Stimulated activated CD8-positive, alpha-beta memory T cell treated with anti-CD3 and anti-CD28 coated beads, Interleukin-7, amount 100 ng/mL, for 48 hours (primary cell): ENCODE measurements at places on chromosomes 5 and 9.
A peak's percentile ranks its signal among the peaks of the same experiment; 100 is the strongest.

DNA sequence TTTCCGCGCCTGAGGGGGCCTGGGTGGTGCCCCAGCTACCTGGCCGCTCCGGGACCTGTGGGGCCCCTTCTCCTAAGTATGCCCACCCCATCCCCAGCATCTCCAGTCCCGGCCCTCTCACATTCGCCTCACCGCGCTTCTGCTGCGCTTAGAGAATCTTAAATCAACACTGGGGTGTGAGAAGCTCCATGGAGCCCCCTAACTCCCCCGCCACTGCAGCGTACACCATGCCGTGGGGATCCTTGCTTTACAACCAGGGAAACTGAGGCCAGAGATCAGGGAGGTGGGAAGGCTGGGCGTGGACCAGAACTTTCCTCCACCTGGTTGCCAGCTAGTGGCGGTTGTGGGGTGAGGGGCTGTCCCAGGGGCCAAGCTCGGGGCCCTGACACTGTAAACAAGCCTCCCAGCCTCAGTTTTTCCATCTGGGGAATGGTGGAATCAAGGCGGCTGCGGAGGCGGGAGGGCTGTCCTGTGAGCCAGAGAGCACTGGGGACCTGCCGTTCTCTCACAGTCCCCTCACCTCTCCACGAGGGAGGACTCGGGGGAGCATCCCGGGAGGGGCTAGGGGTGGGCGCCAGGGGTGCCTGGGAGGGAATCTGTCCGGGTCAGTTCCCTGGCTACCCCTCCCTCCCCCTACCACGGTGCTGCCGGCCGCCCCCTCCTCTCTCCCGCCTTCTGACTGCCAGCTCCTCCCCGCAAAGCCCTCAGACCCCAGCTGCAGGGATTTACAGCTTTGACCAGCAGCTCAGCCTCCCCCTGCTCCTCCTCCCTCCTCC is 161.2 kb downstream of the C9orf50 start:
- no peak for DNase-seq

GRCh38 chr5:8376478-8376877 is 507.5 kb downstream of the MTRR start:
- peak; percentile 3 for DNase-seq

DNA sequence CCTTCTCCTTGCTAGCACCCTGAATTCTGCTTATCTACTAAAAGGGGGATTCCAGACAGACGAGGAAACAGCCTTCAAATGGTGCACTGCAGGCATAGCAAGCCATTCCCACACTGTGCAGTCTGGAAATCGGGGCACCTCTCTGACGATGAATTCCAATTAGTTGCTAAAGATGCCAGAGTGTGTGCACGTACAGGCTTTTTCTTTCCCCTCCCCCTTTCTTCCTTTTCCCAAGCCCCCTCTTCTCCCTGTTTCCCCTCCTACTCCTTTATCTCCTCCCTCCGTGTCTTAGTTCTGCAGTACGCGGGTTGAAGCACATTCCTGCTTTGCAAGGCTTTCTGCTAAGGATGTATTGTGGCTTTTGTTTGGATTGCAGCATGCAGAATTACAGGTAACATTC is at the start of gene GPR21:
TSS of gene GPR21 (plus strand) at position 316 of the 400 bp plus-strand sequence. CDS start 900 bp downstream, outside the sequence.
- no peak for DNase-seq

DNA sequence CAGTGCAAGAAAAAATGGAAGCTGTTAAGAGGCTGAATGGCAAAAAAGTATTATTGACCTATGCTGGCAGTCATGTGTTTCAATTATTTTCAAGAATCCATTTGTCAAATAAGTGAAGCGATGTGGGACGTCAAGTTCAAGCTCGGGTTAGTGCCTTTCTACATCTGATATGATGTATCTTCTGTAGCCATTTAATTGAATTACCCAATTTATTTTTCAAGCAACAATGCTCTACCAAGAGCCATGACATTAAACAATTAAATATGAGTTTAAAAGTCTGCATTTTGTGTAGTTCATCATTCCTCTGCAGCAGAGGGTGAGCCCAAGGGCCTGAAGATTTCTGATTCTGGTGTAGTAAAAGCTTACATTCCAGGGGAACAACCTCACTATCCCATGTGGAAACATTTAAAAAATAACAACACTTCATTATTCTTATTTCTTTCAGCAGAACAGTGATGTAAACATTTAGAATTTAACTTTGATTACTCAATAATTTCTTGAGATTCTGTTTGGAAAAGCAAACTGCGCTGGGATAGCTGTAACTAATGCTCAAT is 619.7 kb upstream of the ARRDC3 start:
- DNase-seq = no peak
